ENCODE measurements at places on chromosomes 3 and 15.
A peak's percentile ranks its signal among the peaks of the same experiment; 100 is the strongest.

- DNase-seq = no peak
These were observed 49.2 kb upstream of the LRRFIP2 start for GRCh38 chr3:37223576-37223975.

DNA sequence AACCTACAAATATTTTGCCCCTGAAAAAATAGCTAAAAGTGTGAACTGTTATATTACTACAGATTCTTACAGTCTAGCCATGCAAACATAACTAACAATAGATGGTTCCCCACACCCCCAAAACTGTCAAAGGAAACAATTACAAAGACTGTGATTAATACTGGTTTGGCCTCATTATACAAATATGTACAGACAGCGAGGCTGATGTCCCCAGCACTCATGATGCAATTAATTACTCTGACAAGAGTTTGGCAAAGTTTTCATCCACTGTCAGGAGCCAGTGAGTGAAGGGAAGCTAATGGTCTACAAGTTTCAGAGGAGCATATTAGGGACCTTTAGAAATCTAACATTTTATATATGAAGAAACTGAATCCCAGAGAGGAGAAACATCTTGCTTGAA lies 61.0 kb downstream of the HMG20A start:
- no peak for DNase-seq

- DNase-seq = no peak
These were observed 253.6 kb downstream of the MAGI1 start for GRCh38 chr3:65785065-65785645.

- no peak for DNase-seq
These were observed 38.0 kb upstream of the DPH6 start for GRCh38 chr15:35583863-35584528.

DNA sequence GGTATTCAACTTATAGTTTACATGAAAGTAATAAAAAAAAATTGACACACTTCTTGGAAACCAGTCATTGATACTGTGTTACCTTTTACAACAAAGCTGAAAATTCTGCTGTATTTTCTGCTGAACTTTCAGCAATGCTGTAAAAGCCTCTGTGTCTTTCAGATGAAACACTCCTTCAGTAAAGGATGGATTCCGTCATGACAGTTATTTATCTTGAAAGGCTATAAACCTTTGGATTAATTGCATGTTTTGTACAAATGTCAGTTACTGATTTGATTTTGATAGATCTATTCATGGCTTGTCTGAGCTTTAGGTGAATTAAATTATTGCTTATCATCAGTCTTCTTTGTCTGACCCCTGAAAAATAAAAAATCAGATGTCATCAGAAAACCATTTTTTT lies 355.1 kb downstream of the NAALADL2 start:
- no peak for DNase-seq

DNA sequence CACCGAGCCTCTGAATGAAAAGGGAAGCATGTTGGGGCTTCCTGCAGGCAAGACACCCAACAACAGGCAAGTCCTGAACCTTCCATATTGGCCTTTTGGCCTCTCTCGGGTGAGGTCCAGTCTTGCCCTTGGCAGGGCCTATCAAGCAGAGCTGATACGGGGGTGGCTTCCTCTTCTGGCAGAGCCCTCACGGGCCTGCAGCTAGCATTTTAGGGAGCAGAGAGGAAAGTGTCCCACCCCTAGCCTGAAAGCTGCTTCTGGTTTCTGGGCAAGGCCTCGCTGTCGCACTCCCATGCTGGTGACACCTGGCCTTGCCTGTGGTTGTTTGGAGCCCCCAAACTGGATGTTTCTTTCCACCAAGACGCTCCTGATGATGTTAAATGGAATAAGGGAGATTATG lies 31.8 kb upstream of the CTSH start:
- peak; percentile 36 for DNase-seq

Measured in GM12892 (cell line).